ENCODE measurements at places on chromosomes 16 and 17. TPM values are rescaled to one million over a fixed set of nuclear protein-coding genes. Genes with fewer than 3 reads are reported as not detected.

- H3K27ac ChIP-seq: no peak overlapping the region
- no peak overlapping the region for H3K4me3 ChIP-seq
- H3K36me3 ChIP-seq: peaks cover 2% of the 10 kb centered on the region
- H3K4me1 ChIP-seq: peaks cover 21% of the 10 kb centered on the region
- no peaks in the 10 kb centered on the region for H3K27me3 ChIP-seq
- no peak for DNase-seq
Observed at GRCh38 chr17:17762744-17763105, 74.1 kb downstream of the SREBF1 start.

DNA sequence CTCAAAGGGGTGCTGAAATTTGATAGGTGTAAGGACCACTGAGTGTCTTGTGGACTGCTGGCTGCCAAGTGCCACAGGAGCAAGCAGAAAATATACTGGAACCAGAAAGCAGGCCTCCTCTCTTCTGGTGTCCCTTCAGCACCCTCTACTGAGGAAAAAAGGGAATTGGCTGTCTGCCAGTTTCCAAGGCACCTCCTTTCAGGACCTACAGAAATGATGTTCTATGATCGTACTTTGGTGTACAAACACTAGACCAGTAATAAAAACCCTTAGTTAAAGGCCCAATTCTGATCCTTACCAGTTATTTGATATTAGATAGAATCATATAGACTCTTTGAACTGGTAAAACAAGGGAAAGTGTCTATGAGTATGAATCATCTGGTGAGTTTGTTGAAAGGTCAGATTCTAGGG lies 35.8 kb upstream of the BCAS3 start:
- H3K4me1 ChIP-seq: peaks cover 11% of the 10 kb centered on the region
- DNase-seq: peak; percentile 69
- H3K27me3 ChIP-seq: no peaks in the 10 kb centered on the region
- peaks cover 19% of the 10 kb centered on the region for H3K36me3 ChIP-seq

The CMTM2 gene
- total RNA-seq: 1.1 TPM

The CCL4 gene
- total RNA-seq: 367 TPM

GRCh38 chr17:19539841-19540311 lies 6.2 kb downstream of the SLC47A1 start:
- H3K27me3 ChIP-seq: peaks cover 44% of the 10 kb centered on the region
- peaks cover 2% of the 10 kb centered on the region for H3K4me1 ChIP-seq
- H3K36me3 ChIP-seq: no peaks in the 10 kb centered on the region

The TBC1D3G gene
- not detected for total RNA-seq

DNA sequence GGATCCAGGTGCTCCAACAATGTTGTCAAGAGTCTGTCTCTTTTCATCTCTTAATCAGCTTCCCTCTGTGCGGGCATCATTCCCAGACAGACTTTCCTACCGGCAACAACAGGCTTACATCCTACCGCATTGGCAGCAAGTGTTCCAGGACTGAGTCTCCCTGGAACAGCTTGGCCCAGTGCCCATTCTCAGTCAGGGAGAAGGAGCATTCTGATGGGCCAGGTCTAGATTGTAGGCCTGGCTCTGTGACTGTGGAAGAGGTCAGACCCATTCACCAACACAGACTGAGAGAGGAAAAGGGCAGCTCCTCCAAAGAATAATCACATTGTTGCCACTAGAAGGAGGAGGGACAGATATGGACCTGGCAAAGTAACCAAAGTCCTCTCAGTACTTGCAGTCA lies 68.1 kb upstream of the TMEM132E start:
- no peaks in the 10 kb centered on the region for H3K36me3 ChIP-seq
- DNase-seq: no peak
- no peak overlapping the region for H3K27ac ChIP-seq
- H3K4me1 ChIP-seq: no peaks in the 10 kb centered on the region

- DNase-seq: no peak
- peaks cover 5% of the 10 kb centered on the region for H3K27me3 ChIP-seq
- H3K27ac ChIP-seq: no peak overlapping the region
- peaks cover 15% of the 10 kb centered on the region for H3K36me3 ChIP-seq
- H3K4me1 ChIP-seq: no peaks in the 10 kb centered on the region
- no peak overlapping the region for H3K4me3 ChIP-seq
Observed at GRCh38 chr16:80954985-80955384, 51.7 kb downstream of the CMC2 start.

The HS3ST6 gene
- not detected for total RNA-seq

The FA2H gene
- total RNA-seq: 0.29 TPM

The CHST5 gene
- total RNA-seq: not detected

DNA sequence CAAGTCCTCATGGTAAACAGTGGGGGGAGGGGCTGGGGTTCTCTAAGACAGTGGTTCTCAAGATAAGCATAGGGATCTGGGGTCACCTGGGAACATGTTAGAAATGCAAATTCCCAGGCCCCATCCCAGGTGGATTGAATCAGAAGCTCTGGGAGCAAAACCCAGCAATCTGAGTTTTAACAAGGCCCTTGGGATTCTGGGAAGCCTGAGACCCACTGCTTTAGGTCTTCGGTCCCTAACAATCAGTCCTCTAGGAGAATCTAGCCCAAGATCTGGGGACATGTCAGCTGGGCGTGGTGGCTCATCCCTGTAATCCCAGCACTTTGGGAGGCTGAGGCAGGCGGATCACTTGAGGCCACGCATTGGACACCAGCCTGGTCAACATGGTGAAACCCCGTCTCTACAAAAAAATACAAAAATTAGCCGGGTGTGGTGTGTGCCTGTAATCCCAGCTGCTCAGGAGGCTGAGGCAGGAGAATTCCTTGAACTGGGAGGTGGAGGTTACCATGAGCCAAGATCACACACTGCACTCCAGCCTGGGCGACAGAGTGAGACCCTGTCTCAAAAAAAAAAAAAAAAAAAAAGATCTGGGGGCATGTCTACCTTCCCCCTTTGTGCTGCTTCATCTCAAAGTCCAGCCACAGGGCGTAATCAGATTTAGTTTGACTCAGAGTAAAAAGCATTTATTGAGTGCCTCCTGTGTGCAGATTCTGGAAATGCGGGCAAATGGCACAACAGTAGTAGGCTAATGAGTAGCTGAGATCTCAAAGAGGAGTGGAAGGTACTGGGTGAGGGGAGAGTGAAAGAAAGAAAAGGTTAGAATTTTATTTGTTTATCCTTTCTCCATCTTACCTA lies 8.8 kb upstream of the NR1D1 start:
- H3K27me3 ChIP-seq: no peaks in the 10 kb centered on the region
- H3K4me3 ChIP-seq: no peak overlapping the region
- DNase-seq: no peak
- peaks cover 85% of the 10 kb centered on the region for H3K4me1 ChIP-seq
- no peaks in the 10 kb centered on the region for H3K36me3 ChIP-seq

Data from activated CD8-positive, alpha-beta memory T cell treated with anti-CD3 and anti-CD28 coated beads, Interleukin-2, amount 10 ng/mL, durations not matched to agents 7 days and 5 days (primary cell).